ENCODE measurements at places on chromosomes 16 and 17.

DNA sequence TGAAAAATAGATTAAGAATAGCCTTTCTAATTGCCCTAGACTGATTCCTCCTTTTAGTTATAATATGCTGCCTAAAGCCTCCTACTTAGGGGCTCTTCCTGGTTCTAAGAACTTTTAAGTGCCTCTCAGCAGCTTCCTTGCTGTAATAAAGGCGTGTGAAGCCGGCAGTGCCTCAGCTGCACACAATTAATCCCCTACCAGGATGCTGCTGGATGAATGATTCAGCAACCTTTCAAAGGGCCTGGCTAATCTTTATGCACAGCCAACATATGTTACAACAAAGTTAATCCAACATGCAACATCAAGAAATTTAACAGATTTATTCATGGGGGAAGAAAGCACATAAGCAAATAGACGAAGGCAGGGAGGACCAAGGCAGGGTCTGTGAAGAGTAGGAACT, 145.2 kb downstream of the PMP22 start:
- no peak for DNase-seq

- no peak for DNase-seq
These were observed 56.1 kb downstream of the IGF2BP1 start for GRCh38 chr17:49053171-49053829.

DNA sequence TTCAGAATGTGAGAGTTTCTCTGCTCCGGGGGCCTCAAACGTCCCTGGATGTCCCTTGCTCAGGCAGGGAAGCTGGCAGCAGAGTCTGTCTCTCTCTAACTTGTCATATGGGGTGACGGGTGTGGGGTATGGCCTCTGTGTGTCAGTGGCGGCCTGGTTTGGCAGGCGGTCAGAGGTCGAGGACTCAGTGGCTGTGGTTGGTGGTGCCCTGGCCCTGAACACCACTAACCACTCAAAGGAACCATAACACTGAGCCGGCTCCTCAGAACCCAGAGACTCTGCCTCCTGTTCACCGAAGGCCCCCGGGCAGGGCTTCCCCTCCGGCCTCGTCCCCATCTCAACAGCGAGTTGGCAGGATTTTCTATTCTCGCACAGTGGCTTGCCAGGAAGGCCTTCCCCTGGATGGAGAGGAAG, 677 bp downstream of the P2RX1 start:
- no peak for DNase-seq

GRCh38 chr17:72315122-72315913, 194.5 kb downstream of the SOX9 start:
- DNase-seq: no peak

- no peak for DNase-seq
These were observed 1108.5 kb upstream of the EEF2KMT start for GRCh38 chr16:6206080-6206479.

DNA sequence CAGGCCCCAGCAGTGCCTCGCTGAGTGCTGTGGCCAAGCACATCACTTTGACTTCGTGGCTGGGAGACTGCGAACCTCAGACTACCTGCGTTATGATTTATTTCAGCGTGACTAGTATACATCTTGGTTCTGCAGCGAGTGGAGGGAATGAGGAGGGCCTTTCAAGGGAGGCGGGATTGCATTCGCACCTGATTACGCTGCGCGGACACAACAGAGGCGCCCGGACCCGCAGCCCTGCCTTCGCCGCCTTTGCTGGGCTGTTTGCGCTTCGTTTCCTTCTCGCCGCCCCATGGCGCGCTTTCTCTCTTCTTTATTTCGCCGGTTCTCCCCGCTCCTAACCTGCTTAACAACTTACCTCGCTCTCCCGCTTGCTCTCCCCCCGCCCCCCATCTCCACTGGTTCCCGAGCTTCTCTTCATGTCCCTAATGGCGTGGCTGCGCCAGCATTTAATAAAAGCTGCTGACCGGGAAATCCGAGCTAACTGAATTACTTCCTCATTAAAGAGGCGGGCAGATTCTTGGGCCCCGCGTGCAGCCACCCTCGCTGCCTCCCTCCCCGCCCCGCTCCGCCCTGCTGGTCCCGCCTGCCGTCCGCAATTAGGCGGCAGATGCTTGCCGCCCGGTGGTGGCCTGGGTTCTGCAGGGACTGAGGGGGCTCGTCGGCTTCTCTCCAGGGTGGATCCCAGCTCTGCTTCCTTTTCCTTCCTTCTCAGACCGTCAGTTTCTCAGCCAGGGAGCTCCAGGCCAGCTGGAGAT, 257.6 kb upstream of the SDK2 start:
- DNase-seq: no peak

GRCh38 chr16:68355447-68356248, 44.8 kb downstream of the PRMT7 start:
- DNase-seq: no peak

DNA sequence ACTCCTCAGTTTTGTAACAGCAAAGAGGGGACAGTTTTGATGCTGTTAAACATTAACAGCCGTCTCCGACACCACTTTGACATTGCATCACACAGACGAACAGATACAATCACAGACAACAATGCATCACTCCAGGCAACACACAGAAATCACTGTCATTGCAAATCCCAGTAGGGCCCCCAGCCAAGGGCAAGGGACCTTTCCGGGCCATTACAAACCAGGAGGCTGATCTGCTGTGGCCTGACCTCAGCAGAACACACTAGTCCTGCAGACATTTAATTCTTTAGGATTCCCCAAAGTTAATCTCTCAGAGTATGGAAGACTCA, 136.2 kb upstream of the RCVRN start:
- no peak for DNase-seq

- DNase-seq: no peak
These were observed 161.4 kb upstream of the C16orf82 start for GRCh38 chr16:26905336-26905735.

- DNase-seq: no peak
These were observed 99.5 kb upstream of the DNAH17 start for GRCh38 chr17:78676412-78677302.

GRCh38 chr16:89880477-89881367, 7.3 kb downstream of the TCF25 start:
- DNase-seq: no peak

GRCh38 chr16:17395849-17396480, 74.8 kb downstream of the XYLT1 start:
- no peak for DNase-seq

GRCh38 chr17:6910987-6911603, 79.6 kb upstream of the TEKT1 start:
- no peak for DNase-seq

DNA sequence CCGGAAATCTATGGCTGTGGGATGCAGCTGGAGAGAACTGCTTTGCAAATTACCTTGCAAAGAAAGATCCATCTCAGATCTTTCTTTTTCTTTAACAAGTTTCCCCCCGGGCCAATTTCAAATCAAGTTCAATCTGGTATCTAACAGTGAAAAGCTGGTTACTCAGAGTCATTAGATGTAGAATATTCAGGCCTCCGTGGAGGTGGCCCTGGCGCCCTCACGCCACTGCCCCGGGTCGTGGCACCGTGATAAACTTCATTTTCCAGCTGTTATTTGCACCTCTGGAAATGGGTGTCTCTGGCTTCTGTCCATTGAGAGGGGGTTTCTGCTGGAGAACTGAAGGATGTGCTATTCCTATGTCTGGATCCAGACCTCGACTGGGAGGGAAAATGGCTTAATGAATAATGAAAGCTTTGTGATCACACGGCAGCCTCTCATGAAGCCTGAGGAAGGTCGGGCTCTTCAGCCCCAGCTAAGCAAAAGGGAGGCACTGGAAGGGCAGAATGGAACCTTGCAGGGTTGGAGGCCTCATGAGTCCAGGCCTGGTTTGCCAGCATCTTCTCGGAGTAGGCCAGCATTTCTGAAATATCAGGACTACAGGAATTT, 30.5 kb downstream of the CACNG4 start:
- DNase-seq: no peak

DNA sequence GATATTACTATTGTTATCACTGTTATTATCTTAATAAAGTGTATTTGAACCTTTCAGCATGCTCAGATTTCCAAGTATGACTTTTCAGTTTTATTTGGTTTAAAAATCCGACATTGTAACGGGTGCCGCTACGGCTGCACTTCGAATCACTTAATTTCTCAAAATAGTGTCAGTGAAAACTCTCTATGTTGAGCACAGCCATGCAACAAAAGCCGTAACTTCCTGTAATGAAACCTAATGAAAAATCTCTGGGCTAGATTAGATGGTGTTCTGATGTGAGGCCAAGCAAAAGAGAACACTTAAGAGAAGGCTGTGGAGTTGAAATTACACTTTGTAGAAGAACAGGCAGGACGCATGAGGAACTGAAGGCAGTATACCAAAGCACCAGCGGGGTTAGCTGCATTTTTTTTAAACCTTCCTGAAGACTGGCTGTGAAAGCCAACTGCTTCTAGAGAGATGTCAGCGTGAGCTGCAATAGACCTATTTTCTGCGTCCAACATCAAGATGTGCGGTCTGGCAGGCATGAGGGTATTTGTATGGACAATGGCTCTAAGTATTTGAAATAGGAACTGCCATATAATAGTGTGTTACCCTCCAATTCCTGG, 1545.0 kb upstream of the GOT2 start:
- DNase-seq: no peak

- no peak for DNase-seq
These were observed 61.2 kb upstream of the RBFOX1 start for GRCh38 chr16:7271486-7271885.

GRCh38 chr16:14004729-14005315, 66.3 kb upstream of the MRTFB start:
- no peak for DNase-seq

GRCh38 chr17:66537502-66537901, 235.1 kb downstream of the PRKCA start:
- DNase-seq: no peak

- no peak for DNase-seq
These were observed 23.4 kb downstream of the PIK3R5 start for GRCh38 chr17:8941980-8942622.

DNA sequence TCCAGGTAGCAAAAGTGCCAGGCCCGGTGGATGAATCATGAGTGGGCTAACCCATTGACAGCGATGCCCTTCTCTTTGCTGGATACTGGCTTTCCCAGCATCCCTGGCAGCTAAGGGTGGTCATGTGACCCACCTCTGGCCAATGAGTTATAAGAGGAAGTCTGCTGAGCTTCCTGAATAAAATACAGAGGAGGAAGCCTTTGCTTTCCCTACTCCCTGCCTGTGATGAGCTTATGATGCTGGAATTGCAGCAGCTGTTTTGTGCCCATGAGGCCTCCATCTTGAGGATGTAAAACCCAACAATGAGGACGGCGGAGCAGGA, 15.0 kb upstream of the ATP2A3 start:
- no peak for DNase-seq

GRCh38 chr16:70428178-70428998, 10.5 kb downstream of the ST3GAL2 start:
- peak; percentile 65 for DNase-seq

DNA sequence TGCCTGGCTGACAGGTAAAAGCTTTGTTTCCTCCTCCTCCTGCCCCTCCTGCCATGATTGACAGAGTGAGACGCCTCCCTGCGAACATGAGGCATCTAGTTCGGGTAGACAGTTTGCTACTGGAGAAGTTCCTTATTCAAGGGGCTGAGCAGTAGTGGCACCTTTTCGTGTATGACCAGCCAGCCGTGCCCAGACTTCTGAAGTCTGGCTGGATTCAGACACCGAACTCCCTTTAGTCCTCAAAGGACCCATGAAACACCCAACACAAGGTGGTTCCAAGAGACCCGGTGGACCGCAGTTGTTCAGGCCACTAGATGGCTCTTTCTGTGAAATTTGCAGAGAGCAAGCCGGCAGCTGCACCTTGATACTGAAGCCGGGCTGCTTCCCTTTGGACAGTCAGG, 192.8 kb downstream of the XYLT1 start:
- no peak for DNase-seq

GRCh38 chr17:67637901-67638641, 79.7 kb upstream of the NOL11 start:
- DNase-seq: no peak

GRCh38 chr17:59527931-59528330, 37.5 kb upstream of the DHX40 start:
- no peak for DNase-seq

GRCh38 chr16:26530584-26531289, 536.0 kb upstream of the C16orf82 start:
- DNase-seq: no peak

GRCh38 chr17:19322861-19323260, 39.7 kb downstream of the B9D1 start:
- no peak for DNase-seq

DNA sequence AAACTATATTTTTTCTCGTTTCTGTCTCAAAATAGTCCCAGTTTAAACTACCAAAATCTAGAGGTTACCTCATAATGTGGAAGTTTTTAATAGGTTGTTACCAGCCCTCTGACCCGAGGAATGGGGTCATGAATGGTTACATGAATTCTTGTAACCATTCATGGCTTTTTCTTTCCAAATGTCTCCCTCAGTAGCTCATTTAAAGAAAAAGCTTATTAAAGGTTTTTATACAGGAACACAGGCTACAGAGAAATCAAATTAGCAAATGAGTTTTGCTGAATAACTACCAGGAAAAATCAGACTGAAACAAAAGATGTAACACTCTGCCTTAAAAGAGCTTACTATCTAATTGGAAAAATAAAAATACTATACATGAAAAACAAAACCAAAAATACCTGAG, 63.4 kb downstream of the SMURF2 start:
- no peak for DNase-seq

GRCh38 chr16:83622010-83622409, 185.8 kb upstream of the HSBP1 start:
- DNase-seq: no peak

DNA sequence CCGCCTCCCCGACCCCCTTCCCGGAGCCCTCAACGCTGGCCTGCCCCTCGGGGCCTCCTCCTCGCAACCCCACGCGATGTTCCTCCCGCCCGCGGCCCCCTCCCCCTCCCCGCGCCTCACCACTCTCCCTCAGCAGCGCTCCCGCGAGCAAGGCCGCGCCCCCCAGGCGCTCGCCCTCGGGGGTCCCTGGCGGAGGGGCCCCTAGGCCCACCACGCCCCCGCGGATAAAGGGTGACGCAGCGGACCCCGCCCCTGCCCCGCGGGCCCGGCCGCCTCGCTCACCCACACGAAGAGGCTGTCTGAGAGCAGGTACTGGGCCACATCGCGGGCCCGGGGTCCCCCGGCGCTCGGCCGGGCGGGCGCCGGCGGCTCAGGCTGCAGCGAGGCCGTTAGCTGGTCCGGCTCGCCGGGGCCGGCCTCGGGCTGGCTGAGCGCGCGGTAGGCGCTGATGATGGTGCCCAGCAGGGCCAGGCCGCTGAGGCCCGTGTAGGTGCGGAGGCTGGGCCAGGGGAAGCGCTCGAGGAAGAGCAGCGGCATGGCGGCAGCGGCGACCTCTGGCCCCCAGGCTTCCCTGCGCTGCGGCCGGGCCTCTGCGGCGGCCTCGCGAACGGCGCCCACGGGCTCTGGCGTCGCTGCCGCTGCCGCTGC, 430 bp downstream of the AMFR start:
- no peak for DNase-seq
